ENCODE measurements at places on chromosomes 2 and 18.

DNA sequence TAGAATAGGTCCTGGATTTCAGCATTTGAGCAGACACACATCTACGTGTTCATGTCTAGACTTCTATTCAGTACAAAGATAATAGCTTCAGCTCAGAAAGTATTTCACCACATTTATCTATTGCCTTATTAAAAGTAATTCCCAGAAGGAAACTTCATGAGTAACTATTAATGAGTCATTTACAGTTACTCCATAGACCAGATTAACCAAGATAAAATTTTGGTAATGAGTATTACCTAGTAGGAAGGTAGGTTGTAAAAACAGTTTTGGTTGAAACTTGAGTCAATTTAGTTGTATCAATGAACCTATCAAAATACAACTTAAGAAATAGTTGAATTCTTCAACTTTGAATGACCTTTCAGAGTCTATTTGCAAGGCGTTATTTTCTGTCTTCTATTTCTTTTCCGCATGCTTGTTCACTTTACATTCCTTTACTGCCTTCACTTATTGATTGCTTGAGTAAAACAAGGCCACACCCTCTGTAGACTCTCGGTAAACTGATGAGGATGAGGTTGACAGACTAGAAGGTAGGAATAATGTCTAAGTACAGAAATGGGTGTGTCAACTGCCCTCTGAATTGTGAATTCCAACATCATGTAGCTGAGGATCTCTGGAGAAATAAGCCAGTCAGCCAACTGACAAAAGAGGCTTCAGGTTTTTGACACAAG lies 1165.6 kb upstream of the ZEB2 start:
- DNase-seq, result no peak

DNA sequence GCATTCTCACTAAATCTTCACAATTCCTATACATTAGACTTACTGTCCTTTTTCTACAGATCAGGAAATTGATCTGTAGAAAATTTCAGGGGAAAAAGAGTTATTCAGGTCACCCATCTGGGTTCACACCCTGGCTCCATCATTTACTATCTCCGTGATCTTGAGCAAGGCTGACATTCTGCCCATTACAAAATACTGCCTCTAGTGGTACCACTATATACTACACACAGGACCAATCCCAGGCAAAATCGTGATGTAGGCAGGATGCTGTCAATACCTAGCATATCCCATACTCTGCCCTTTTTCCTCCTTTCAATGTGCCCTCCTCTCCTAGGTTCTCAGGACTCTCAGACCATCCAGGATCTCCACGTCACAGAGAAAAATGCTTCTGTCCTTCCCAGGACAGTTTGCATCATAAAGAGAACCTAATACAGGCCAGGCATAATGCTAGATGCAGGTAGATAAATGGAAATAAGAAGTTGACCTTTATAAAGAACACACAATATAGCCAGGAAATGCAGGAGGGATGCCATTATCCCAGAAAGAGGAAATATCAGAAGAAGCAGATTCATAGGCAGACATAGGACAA lies 101.9 kb downstream of the CDH20 start:
- no peak for DNase-seq

DNA sequence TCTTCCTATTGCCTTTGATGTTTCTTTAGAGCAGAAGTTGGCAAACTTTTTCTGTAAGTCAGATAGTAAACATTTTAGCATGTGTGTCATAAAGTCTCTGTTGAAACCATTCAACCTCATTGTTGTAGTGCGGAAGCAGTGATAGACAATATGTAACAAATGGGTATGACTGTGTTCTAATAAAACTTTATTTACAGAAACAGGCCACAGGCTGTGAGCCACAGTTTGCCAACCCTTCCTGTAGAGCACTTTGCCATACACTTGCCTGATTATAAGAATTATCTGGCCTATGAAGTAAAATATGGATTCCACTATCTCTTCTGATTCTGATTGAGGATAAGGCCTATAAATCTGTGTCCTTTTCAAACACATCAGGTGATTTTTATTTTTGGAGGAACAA lies 237.4 kb downstream of the DOK6 start:
- DNase-seq, result no peak

DNA sequence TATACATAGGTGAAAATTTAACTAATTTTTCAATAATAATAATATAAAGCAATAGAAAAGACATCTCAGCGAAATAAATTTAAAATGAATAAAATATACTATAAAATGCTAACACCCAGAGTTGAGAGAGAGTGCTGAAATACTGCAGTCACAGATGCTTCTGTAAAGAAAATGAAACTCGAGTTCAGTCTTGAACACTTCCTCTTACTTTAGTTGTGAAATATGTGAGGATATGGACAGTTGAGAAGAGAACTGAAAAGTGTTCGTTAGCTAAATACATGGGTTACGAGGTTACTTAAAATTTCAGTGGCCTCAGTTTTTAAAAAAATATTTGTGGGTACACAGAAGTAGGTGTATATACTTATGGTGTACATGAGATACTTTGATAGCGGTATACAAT lies 106.8 kb downstream of the DNAH7 start:
- no peak for DNase-seq

DNA sequence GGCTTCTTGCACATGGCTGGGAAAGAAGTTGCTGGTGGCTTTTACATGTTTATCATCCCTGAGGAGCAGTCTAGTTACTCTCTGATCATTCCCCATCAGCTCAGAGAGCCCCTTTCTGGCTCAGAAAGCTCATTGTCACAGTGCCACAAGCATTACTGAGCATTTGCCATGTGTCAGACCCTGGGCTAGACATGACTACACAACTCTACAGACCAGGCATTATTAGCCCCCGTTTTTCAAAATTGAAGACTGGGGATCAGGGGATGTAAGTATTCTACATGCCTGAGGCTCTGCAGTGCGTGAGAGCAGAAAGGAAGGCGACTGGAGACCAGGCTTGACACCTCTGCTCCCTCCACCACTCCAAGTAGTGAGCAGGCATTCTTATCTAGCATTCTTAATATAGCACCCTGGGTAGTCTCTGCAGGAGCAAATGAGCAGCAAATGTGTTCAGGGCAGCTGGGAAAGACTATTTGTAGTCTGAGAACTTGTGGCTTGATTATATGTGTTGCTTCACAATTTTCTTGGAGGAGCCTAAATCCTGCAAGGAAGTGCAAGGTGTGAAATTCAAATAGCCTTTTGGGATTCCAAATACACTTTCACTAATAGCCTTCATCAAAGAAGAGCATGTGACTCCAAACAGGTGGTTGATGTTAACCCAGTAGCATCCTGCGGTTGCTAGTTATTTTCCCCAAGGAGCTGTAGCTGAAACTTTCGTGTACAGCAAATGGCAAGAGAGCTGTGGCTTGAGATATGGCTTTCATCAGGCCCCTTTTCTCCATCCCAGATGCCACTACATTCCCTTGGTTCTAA lies 143.2 kb downstream of the DDX1 start:
- DNase-seq, result no peak

DNA sequence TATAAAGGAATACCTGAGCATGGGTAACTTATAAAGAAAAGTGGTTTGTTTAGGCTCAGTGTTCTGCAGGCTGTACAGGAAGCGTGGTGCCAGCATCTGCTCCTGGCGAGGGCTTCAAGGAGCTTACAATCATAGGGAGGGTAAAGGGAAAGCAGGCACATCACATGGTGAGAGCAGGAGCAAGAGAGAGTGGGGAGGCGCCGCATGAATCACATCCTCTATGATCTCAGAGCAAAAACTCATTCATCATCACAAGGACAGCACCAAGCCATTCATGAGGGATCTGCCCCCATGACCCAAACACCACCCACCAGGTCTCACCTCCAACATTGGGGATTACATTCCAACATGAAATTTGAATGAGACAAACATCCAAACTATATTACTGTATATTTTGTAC lies 32.5 kb downstream of the R3HDM1 start:
- DNase-seq, result no peak

- DNase-seq, result no peak
These were observed 14.6 kb upstream of the MEP1B start for GRCh38 chr18:32175265-32175664.

DNA sequence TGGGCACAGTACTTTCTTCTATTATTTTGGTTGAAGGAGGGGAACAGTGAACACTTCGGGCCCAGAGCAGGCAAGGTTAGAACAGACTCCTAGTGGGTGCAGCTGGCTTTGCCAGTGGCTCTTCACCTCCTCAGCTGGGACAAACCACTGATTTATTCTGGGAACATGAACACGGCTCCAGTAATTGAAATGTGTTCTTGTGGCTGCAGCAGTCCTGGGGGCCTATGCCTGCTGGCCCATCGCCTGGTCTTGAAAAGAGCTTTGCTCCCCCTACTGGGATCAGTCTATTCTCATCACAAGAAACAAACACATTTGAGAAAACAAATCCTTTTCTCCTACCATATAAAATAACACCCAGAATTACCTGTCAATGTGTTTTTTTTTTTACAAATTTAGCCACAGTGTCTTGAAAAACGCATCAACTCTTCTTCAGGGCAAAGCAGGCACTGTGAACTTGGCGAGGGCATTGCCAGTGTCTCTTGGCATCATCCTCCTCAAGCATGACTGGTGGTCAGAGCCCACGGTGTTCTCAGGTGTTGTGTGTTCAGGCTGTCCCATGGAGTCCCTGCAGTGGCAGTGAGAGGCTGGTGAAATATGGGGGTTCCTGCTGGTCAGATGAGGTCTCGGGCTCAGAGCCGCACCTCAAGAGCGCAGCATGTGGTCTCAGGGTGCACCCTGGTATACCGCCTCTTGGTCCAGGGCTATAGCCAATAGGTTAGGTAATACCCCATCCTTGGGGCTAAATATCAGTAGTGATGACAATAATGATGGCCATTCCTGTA lies 51.3 kb downstream of the RNF144A start:
- no peak for DNase-seq

DNA sequence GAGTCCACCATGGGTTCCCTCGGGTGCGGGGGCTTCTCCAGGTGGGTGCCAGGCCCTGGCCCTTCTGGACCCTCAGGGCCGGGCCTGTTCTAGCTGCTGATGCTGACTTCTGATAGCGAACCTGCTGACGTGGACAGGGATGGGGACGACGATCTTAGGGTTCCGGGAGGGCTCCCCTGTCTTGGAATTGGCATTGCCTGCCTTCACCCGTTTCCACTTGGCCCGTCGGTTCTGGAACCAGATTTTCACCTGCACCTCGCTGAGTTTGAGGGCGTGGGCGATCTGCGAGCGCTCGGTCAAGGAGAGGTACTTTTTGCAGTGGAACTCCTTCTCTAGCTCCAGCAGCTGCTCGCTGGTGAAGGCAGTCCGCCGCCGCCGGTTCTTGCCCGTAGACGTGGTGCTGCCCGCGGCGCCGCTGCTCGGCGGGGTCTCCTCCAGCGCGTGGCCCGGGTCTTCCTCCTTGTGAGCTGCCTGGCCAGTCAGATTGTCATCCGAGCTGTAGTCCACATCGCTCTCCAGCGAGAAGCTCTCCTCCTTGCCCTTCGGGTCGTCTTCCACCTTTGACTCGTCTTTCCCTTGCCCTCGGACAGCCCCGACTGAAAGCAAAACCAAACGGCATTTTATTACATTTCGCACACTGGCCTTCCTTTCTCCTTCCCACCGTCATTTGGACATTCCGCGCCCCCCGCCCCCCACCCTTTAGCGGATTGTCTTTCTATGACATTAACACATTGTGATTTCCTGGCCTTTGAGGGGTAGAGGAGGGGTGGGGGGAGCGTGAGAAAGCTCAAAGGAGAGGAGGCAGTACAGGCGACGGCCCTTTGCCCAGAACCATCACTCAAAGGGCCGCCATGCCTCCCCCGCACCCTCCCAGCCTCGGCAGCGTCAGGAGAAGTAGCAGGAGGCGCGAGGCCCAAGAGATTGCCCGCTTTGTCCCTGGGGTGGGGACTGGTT lies 2.1 kb downstream of the GBX2 start:
- DNase-seq, result no peak

DNA sequence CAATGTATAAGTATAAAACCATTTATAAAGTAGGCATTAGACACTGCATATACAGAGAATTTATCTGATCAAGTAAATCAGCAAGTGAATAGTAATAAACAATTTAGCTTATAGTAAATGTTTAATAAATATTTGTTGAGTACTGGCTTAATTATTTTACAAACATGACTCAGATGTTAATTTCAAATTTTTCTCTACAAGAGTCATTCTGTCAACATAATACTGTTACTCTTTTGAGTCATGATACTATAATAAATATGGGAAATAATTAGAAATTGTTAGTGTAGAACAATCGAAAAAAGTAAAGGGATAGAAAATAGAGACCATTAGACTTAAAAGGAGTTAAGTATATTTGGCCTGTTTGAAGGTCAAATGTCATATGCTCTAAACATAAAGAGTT lies 133.6 kb upstream of the MC4R start:
- DNase-seq, result no peak

- no peak for DNase-seq
These were observed 97.1 kb upstream of the FAM98A start for GRCh38 chr2:33696234-33696633.

GRCh38 chr2:184560603-184561002 lies 37.7 kb upstream of the ZNF804A start:
- DNase-seq, result no peak

DNA sequence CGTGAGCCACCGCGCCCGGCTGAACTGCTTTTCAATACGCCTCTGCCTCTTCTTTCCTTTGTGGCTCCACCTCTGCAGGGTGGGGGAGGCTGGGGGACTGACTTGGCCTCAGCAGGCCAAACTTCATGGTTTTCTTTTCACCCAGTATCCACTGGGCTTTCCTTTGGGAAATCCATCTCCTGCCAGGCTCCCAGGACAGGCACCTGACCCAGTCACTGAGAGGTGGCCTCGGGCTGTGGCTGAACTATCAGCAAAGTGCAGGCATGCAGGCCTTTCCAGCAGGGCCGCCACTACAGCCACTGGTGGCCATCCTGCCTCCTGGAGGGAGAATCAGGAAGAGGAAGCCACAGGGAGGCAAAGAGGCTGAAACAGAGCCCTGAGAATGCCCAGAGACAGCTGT lies 33.4 kb upstream of the SEMA4C start:
- DNase-seq, result no peak

DNA sequence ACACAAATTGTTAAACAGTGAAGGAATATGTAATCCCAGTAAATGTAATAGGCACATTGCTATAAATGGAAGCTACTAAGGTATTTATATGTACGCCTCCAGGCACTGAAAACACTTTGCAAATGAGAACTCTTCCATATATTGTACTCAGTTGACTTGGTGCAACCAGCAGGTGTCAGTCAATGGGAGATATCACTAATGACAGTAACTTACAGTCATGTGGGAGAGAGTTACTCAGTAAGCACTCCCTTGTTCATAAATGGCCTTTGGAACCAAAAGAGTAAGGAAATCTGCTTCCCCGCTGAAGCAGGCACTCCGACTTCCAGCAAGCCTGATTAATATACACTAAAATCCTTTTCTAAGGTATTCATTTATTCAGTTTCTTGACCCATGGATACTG lies 5.9 kb downstream of the MDH1 start:
- DNase-seq, result no peak

DNA sequence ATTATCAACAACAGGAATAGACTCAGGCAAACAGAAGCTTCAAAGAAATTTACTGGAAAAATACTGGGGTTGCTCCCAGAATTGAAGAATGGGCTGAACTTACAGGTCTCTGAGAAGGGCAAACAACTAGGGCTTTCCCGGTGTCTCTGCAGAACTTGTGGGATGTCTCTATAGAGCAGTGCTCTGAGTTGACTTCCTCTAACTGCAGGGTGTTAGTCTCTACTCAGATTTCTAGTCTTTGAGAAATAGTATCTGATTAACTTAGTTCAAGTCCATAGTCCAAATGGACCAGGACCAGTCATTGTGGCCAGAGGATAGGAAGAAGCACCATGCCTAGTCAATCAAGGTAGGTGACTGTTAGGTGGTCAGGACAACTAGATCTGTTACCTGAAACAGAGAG lies 45.8 kb downstream of the LIMS1 start:
- no peak for DNase-seq

GRCh38 chr2:156841321-156841720 lies 405.1 kb downstream of the GPD2 start:
- no peak for DNase-seq
